HuH-7 (cell line): ENCODE measurements at places on chromosomes 2 and 18.
A peak's percentile ranks its signal among the peaks of the same experiment; 100 is the strongest.

DNA sequence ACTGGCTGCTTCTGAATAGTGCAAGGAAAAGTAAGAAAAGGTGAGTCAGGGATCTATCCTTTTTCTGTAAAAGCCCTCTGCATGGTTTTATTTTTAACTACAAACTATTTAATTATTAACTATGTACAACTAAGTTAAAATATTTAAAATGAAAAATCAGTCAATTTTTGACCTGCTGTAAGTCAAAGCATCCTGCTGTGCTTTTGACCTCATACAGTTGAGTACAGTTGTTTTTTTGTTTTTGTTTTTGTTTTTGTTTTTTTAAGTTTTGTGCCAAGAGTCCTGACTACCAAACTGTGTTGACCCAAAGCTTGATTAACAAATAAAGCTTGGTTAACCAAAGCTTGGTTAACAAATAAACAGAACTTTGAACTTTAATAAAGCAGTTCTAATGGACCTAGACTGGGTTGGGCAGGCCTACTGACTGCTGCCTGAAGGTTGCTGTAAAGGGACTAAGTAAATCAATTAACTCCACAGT, at the start of gene ACMSD:
Gene ACMSD, plus strand, starts transcription at position 474 of the 478 bp plus-strand sequence. CDS start 67 bp downstream, outside the sequence.
- DNase-seq = peak; percentile 12

DNA sequence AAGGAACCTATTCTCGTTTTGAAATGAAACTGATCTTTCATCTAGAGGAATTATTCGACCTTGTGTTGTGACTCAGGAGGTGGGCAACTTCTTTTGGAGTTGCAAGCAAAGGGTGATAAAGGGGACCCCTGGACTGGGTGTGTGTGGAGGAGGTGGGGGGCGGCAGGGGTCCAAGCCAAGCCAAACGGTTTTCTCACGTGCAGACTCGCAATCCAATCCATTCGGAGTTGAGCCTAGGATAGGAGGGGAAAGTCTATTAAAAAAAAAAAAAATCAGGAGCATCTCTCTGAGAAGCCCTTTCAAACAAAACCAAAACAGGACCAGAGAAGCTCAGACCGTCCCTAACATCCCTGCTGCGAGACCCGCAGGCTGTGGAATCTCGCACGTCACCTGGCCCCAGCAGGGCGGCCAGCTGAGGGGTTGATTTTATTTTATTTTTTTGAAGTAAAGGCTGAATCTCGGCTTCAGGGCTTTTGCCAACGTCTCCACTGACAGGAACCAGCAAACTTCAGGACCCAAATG, 3.7 kb upstream of the ZEB2 start:
- DNase-seq = no peak

- DNase-seq = no peak
Observed at GRCh38 chr18:70848329-70848728, 559.5 kb downstream of the SOCS6 start.

- DNase-seq = no peak
Observed at GRCh38 chr18:60646725-60647124, 274.1 kb upstream of the MC4R start.

GRCh38 chr2:119422360-119423107, 9.1 kb upstream of the TMEM37 start:
- no peak for DNase-seq

DNA sequence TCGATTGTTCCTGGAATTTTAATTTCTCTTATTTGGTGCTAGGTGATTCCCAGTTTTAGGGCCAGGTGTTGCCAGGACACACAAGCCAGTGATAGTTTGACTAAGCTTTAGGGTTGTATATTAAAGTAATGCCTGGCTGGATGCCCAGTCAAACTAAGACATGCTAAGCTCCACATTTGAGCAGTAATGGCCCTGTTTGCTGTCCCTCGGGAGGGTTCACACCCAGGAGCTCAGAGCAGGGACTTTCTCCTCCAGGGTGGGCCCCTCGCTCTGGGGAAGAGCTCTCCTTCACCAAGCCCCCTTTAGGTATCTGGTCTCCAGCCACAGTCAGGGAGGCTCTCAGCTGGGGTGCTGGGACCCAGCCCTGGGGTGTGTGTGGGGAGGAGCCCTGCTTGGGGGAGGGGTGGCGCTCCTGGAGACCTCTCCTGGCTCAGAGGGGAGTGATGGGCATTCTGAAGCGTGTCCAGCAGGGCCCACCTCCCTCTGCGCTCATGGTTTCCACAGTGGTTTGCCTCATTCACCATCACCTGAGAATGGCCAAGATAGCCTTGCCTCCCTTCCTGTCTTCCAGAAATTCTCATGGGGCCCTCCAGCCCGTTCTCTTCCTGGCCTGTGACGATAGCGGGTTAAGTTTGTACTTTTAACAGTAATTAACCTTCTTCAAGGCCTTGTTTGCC, 31.7 kb downstream of the INPP4A start:
- DNase-seq = no peak

DNA sequence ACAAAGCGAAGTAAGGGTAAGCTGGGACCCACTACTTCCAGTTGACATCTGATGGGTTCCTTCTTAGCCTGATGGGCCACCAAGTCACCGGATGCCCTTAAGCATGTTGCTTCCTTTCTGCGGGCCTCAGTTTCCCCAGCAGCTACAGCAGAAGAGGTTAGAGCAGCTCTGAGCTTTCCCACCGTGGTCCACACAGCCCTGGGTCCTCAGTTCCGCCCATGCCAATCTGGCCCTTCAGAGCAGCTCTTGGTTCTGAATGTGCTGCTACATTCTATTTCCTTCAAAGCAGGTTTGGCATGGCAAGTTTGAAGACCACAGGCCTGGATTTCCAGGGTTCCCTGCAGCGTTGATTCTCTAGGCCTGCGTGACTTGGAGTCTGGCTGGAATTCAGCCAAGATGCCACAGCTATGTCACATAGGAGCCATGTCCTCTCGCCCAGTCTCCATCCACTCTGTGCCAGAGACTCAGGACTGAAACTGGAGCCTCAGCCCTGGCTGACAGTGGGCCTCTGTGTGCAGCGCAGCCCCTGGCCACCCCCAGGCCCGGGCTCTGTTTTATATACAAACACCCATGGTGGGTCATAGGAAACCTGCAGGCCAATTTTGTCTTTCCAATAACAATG, 79.6 kb downstream of the TFCP2L1 start:
- DNase-seq = no peak

DNA sequence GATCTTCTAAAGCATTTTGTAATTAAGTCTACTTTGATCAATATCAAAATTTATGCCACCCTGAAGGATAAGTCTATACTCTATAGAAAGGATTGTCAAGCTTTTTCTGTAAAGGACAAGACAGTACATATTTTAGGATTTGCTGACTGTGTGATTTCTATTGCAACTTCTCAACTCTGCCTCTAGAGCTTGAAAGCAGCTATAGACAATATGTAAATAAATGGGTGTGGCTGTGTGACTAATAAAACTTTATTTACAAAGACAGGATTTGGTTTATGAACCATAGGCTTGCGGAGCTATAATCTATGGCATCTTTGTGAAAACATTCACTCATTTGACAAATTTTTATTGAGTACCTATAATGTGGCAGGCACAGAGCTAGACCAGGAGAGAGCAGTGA, 18.4 kb downstream of the UPP2 start:
- no peak for DNase-seq

DNA sequence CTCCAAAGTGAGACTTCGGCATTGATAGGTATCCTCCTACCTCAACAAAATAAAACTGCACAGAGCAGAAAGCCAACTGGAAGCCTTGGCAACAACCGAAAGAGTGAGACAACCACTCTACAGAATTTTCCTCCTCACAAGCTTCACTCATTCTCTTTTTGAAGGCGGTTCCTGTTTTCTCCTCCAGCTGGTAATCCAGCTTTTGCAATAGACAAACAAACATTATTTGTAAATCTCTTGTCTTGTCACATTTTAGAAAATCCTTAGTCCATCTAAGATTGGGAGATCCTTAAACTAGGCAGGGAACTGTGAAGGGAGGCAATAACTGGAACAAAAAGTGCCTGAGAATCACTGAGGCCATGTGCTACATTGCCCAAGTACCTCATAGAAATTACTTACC, 332.4 kb downstream of the BCL11A start:
- DNase-seq = no peak

DNA sequence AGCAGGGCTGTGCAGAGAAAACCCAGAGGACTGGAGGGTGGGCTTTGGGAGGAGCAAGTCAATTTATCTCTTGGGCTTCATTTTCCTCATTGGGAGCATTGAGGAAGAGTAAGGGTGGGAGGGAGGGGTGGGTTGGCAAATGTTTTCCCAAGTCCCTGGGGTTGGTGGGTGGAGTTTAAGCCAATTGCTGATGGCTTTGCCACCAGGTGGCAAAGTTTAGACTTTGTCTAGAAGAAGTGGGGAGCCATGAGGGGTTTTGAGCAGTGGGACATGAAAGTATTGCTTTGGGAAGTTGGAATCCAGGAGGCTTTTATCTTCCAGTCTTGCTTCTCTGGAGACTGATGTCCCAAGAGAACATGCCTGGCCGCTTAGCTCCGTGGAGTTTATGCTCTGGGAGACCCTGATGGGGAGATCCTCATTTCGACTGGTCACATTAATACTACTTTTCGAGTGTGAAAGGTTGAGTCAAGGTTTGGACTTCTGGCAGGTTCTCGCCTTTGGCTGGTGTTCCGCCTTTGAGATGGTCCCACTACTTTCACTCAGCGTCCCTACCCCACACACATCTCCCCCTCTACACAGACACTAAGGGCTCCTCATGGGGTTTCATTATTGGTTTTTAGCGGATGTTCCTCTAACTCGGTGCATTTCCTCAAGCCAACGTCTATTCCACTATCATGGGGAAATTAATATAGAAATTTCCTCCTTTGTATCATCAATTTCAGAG, 126.7 kb downstream of the PRKCE start:
- no peak for DNase-seq

GRCh38 chr2:214995926-214996670, 142.3 kb downstream of the ABCA12 start:
- no peak for DNase-seq

DNA sequence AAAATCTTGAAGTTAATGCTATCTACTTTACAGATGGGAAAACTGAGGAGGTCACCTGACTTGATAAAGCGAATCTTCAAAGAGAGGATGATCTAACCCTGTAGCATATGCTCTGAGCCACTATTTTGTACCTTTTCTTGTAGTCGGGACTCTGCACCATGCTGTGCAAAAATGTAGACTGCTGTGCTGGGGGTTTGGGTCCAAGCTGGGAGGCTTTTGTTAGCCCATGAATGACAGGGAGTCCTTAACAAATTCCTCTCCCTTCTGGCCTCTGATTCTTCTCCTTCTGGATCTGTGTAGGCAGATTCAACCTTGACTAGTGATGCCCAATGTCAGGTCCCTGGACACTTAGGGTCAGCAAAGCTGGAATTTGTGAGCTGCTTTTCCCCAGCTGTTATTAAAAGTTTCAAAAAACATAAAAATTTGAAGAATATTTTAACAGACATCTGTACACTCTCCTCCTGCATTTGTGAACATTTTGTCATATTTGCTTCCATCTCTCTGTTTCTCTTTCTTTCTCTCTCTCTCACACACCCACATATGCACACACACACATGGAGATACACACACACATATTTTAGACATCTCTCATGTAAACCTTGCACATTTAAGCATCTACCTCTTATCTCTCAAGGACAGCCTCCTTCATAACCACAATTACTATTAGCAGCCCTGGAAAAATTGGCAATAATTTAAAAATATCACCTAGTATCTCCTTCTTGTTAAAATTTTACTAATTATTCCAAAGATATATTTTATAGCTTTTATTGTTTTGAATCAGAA, 335.0 kb upstream of the TRIB2 start:
- DNase-seq = no peak

GRCh38 chr18:48828691-48829442, 121.9 kb downstream of the SMAD7 start:
- no peak for DNase-seq

GRCh38 chr2:95315801-95316411, 18.8 kb downstream of the KCNIP3 start:
- no peak for DNase-seq

DNA sequence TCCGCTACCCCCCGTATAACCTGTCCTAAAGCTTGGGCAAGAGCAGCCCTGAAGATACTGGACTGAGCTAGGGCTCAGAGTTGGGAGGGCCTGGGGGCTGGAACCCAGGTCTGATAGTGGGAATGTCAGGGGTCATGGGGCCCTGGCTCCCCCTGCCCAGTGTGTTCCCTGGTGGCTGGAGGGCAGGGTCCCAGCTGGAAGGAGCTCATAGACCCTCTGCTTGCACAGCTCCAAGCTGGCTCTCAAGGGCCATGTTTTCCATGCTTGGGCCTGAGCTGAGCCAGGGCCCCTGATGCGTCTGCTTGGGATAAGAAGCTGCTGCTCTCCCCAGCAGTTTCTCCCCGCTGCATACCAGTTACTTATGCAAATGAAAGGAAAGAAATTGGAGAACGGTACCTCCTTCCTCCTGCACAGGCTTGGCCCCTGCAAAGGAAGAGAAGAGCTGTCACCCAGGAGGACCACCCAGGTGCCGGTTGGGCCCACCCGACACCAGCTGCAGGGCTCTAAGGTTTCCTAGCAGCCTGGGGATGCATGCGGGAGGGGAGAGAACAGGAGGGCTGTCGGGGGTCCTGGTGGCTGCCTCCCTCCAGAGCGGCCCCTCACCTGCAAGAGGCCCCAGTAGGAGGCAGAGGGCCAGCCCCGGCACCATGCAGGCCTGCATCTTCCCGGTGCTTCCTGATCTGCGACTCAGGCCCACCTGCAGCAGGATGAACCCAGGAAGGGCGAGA, 628 bp downstream of the OTOS start:
- DNase-seq = no peak

- no peak for DNase-seq
Observed at GRCh38 chr2:63545023-63545422, 43.3 kb downstream of the WDPCP start.
